Heart right ventricle (tissue), 16 donors: ENCODE measurements at places on chromosomes 7 and 10. TPM values are rescaled to one million over a fixed set of nuclear protein-coding genes. Genes with fewer than 3 reads are reported as not detected.

The ADAM22 gene
- total RNA-seq = 2.1 TPM

The TFR2 gene
- not detected for total RNA-seq

The POLR2J3 gene
- total RNA-seq = 14.0 TPM

The ACBD7 gene
- total RNA-seq = 0.23 TPM

- no peaks in the 10 kb centered on the region for H3K4me1 ChIP-seq
- DNase-seq = no peak
- no peaks in the 10 kb centered on the region for H3K27me3 ChIP-seq
- H3K4me3 ChIP-seq = no peak overlapping the region
These were observed 51.6 kb upstream of the CREB5 start for GRCh38 chr7:28360739-28361138.

DNA sequence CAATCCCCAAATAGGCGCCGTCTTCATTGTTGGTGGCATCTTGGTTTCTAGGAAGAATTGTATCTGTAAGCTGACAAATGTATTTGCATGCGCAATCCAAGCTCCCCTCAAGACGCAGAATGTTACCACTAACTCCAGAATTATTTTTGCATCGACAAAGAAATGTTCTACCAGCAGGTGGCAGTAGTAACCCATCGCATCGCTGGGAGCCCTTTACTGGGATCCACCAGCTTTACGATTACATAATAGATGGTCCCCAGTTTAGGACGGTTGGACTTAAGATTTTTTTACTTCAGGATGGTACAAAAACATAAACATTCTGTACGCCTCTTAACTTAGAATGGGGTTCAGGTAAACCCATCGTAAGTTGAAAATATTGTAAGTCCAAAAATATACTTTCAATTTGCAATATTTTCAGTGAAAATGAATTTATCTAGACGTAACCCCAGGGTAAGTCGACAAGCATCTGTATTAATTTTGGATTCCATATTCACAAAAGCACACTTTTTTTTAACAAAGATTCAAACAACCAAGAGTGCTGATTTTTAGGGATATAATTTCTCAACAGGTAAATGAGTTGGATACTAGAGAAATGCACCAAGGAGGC lies 114.0 kb upstream of the COBL start:
- H3K4me3 ChIP-seq = no peak overlapping the region
- DNase-seq = peak; percentile 40
- no peaks in the 10 kb centered on the region for H3K4me1 ChIP-seq

- H3K4me1 ChIP-seq = no peaks in the 10 kb centered on the region
- H3K4me3 ChIP-seq = no peak overlapping the region
- H3K27me3 ChIP-seq = no peaks in the 10 kb centered on the region
- DNase-seq = no peak
- H3K36me3 ChIP-seq = no peaks in the 10 kb centered on the region
These were observed 185.5 kb downstream of the SEMA3A start for GRCh38 chr7:84009051-84009450.

DNA sequence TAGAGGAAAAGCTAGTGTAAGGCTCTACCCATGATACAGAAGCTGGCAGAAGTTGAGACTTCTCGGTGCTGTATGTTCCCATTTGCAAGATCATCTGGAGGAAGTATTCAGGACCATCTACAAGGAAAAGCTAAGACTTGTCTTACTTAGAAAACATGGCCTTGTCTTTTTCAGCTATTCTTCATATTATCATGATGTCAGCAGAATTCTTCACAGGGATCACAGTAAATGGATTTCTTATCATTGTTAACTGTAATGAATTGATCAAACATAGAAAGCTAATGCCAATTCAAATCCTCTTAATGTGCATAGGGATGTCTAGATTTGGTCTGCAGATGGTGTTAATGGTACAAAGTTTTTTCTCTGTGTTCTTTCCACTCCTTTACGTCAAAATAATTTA lies 79.6 kb upstream of the SCIN start:
- no peaks in the 10 kb centered on the region for H3K27me3 ChIP-seq
- H3K36me3 ChIP-seq = no peaks in the 10 kb centered on the region
- no peak for DNase-seq
- H3K4me1 ChIP-seq = no peaks in the 10 kb centered on the region
- no peak overlapping the region for H3K27ac ChIP-seq

- no peak overlapping the region for H3K27ac ChIP-seq
- H3K36me3 ChIP-seq = peaks cover 94% of the 10 kb centered on the region
- no peak for DNase-seq
- no peak overlapping the region for H3K4me3 ChIP-seq
These were observed 70.5 kb downstream of the SHH start for GRCh38 chr7:155741805-155742204.
